Neural progenitor cell (in vitro differentiated cells): ENCODE measurements at places on chromosomes 16 and 17. TPM values are rescaled to one million over a fixed set of nuclear protein-coding genes. Genes with fewer than 3 reads are reported as not detected.

- DNase-seq = no peak
Measured at GRCh38 chr17:69187294-69187693, 41.3 kb downstream of the ABCA10 start.

GRCh38 chr16:59201821-59202220 is 467.7 kb upstream of the GOT2 start:
- no peak for DNase-seq

DNA sequence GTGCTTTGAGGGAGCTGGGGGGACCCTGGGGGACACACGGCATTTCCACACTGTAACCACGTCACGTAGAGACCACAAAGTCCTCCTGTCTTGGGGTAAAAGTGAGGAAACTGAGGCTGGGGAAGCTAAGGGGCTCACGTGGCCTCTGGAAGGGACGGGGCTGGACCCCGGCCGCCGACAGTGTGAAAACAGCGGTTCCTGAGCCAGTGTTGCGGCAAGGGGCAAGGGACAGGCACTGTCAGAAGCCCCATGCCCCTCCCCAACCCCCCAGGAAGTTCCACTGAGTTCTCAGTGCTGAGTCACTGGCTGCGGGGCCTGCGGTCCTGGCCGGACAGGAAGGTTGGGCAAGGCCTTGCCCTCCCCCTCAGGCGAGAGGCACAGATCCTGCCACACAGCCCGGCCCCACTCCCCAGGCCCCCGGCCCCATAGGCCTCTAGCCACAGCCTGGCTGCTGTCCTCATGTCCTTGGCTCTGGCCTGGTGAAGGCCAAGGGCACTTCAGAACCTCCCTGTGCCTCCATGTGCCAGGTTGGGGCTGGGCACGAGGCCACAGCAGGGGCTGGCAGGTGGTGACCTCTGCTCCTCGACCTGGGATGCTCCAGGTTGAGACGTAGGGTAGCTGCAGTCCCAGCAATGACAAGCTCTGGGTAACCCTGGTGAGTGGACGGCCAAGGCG is 5.0 kb upstream of the CCDC57 start:
- DNase-seq = no peak

- DNase-seq = peak; percentile 81
Measured at GRCh38 chr17:44970136-44970741, 2.1 kb upstream of the C1QL1 start.

- no peak for DNase-seq
Measured at GRCh38 chr17:28093999-28094716, 51.7 kb downstream of the NLK start.

- no peak for DNase-seq
Measured at GRCh38 chr17:46056800-46057304, 57.8 kb downstream of the STH start.

DNA sequence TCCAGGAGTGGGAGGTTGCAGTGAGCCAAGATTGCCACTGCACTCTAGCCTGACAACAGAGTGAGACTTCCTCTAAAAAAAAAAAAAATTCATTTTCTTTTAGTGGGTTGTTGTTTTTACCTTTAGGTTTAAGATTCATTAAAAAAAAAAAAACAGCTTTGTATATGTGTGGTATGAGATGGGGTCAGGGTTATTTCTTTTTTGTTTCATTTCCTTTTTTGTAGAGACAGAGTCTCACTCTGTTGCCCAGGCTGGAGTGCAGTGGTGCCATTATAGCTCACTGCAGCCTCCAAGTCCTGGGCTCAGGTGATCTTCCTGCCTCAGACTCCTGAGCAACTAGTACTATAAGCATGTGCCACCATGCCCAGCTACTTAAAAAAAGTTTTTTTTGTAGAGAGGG is 47.0 kb downstream of the BCAS3 start:
- DNase-seq = no peak

GRCh38 chr16:12876778-12877177 is 24.6 kb upstream of the SHISA9 start:
- no peak for DNase-seq

DNA sequence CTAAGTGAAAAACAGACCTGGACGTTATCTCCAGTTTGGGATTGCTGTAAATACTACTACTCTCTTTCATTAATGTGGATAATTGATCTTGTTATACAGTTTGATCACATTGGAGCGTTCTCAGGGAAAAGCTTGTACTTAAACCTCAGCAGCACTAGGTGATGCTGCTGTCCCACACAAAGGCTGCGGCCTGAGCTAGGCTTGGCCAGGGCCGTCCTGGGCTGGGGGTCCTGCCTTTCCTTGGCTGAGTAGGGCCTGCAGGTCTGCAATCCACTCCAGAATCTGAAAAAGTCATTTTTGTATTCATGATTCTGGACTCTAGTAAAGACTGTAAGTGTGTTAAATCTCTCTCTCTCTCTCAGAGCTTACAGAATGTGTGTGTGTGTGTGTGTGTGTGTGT is 23.7 kb upstream of the PMFBP1 start:
- peak; percentile 78 for DNase-seq

- DNase-seq = no peak
Measured at GRCh38 chr17:54013072-54013471, 190.3 kb downstream of the KIF2B start.

DNA sequence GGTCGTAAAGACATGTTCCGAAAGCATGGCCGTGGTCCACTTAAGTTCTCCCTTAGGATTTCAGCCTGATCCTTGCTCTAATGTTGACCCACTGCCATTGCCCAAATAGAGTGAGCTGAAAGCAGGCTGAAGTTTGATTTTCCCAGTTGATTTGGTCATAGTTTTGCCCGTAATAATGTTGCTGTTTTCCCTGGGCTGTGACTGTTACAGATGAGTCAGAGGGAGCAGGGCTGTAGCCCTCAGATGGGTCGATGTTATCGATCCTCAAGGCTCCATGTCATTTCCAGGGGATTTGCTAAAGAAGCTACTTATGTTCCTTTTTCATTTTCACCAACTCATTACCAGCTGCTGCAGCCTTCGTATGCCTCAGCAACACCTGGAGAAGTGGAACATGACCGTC is 169.0 kb upstream of the ZFHX3 start:
- DNase-seq = no peak

DNA sequence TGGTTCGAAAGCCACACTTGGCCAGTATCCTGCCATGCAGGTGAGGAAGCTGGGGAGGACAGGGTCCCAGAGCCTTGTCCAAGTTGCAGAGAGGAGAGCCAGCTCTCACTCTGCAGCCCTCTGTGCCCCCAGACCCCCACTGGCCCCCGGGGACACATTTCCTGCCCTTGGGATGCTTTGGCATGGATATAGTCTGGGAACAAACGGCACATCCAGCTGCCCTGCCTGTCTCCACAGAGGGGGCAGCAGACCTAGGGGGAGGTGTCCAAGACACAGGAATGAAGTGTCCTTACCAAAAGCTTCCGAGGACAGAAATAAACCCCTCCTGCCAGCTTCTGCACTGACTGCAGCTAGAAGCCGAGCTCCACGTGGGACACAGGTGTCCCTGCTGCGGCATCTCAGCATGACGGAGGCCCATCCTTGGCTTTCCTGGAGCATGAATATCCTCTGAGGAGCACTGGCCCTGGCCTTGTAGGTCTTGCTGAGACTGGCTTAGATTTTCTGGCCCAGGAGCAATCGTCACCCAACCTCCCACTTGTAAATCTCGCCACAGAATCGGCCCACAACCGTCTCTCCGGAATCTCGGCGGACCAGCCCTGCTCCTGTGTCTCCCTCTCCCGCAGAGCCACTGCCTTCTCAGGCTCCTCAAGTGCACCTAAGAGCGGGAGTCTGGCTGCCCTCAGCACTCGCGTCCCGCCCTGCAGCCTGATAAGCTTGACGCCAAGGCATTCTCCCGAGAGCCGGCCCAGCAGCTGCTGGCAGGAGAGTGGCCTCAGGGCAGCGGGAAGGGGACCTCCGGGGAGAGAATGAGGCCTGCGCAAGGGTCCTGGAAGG is 1.1 kb upstream of the CAPN15 start:
- peak; percentile 78 for DNase-seq

DNA sequence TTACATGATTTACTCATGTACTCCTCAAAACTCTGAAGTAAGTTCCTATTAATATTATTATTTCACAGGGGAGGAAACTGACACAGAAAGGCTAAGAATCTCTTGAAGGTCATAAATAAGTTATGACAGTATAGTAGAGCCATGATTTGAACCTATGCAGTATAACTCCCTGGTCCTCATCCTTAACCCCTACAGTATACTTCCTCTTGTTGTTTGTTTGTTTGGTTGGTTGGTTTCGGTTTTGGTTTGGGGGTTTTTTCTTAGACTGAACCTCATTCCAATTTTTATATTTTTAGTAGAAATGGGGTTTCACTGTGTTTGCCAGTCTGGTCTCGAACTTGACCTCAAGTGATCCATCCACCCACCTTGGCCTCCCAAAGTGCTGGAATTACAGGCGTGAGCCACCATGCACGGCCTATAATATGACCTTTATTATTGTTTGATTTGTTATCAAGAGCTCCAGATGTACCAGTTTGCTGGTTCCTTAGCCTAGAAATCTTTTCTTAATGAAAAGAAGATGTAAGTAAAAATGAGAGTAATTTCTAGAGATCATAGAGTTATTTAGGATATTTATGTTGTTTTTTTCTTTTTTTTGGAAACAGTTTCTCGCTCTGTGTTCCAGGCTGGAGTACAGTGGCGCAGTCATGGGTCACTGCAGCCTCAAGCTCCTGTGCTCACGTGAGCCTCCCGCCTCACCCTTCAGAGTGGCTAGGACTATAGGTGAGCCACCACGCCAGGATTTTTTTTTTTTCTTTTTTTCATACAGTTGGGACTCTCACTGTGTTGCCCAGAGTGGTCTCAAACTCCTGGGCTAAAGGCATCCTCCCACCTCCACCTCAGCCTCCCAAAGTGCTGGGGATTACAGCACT is 4.8 kb downstream of the PRR11 start:
- no peak for DNase-seq

DNA sequence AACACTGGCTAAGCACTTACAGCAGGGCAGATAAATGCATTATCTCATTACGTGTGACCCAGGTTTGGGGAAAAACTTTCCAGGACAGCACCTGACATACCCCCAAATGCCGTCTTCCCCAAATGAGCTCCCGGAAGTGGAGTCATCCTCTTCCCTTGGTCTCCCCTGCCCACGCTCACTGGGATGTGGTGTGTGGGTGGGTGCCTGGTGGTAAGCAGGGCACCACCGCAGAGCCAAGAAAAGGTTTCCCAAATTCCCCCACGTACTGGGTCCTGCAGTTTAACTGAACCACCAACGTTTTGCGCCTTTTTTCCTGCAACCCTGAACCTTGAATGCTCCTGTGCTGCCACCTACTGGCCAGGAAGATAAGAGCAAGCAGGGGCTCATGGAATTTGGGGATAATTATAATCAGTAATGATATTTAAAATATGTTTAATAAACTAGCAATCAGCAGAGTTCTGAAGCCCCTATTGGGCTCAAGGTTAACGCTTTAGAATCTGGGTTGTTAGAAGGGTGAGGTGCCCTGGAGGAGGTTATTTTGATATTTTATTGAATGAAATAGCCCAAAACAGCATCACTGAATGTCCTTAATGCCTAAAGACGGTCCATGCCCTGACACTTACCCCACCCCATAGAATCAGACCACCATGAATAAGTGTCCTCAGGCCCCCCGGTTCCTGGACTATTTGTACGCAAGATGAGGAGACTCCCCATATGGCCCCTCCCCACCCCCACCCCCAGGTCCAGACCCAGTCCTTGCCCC is 8.0 kb downstream of the SPPL2C start:
- DNase-seq = peak; percentile 81

DNA sequence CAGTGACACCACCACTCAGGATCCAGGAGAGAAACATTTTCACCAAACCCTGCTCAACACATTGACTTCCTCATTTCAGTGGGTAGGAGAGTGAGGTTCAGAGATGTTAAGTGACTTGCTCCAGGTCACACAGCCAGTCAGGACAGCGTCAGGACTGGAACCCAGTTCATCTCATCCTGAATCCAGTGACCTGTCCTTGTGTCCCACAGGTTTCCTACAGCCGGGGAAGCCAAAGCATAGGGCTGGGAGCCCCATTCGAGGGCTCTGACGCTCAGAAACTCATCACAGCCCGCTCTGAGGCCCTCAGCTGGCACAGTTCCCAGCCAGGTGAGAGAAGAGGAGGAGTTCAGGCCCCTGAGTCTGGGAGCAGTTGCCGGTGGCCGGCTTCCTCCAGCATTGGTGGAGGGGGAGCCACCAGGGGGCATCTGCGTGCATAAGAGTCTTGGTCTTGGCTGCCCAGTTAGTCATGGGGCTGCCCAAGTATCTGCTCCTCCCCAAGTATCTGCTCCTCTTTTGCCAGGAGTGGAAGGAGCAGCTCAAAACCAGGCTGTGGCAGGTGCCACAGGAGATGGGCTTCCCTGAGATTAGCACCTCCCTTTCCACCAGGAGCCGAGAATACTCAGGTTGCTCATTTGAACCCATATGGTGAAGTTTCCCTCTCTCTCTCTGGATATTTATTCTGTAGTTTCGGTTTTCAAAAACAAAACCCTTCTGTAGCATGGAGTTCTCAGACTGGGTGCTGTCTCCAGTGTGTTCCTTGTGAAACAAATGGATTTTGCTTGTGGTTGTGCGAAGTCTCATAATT is 56.0 kb downstream of the TNFRSF13B start:
- peak; percentile 70 for DNase-seq

- DNase-seq = no peak
Measured at GRCh38 chr16:86261379-86261778, 248.9 kb upstream of the FOXF1 start.

GRCh38 chr17:72466199-72466598 is 345.4 kb downstream of the SOX9 start:
- DNase-seq = no peak

DNA sequence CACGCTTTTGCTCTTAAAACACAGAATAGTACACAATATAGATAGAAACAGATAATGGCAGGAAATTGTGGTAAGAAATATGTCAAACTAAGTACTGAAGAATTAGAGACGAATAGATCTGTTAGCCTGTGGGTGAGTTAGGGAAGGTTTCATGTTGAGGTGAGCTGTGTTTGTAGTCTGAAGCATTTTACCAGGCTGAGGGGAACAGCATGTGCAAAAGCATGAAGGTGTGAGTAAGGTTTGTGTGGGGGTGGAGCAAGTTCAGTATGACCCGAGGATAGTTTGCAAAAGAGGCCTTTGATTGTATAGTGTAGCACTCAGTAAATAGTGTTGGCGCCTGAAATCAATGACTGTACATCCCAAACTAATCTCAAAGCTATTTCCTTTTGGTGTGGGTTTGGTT is 13.8 kb downstream of the IGSF6 start:
- no peak for DNase-seq

DNA sequence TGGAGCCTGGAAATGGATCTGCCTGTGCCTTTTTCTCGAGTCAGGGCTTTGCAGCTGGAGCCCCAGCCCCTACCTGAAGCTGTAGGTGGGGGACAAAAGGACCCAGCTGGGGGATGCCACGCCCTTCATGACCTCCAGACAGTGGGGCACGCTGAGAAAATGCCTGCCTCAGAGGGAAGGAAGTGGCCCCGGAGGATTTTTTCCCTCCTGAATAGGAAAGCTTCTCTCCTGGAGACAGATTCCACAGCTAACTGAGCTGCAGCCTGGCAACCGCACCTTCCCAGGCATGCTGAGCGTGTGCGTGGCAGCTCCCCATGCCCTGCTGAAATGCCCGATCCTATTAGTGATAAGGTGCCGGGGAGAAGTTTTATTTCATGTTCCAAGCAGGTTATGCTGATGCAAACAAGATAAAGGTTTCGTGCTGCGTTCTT is 58.0 kb downstream of the AIPL1 start:
- peak; percentile 21 for DNase-seq

CBFA2T3 gene
- total RNA-seq = 0.15 and 0.22 TPM in 2 replicates

NSRP1 gene
- total RNA-seq = 13.1 and 14.8 TPM in 2 replicates

GRAPL gene
- total RNA-seq = not detected in 2 replicates

CCDC200 gene
- not detected in 2 replicates for total RNA-seq

KIFC3 gene
- total RNA-seq = 0.28 and 1.6 TPM in 2 replicates

SMIM36 gene
- total RNA-seq = not detected in 2 replicates

MYBBP1A gene
- 17.4 and 44.6 TPM in 2 replicates for total RNA-seq

TERB1 gene
- not detected in 2 replicates for total RNA-seq

PLD6 gene
- 0.22 and 1.2 TPM in 2 replicates for total RNA-seq

TP53TG3F gene
- not detected in 2 replicates for total RNA-seq

LPO gene
- total RNA-seq = not detected in 2 replicates

CCR7 gene
- total RNA-seq = 0.37 TPM in 1 of 2 replicates, not detected in the other

GNAO1 gene
- total RNA-seq = 1.9 and 3.2 TPM in 2 replicates

ABHD15 gene
- 2.5 and 5.0 TPM in 2 replicates for total RNA-seq
